Stimulated activated CD4-positive, alpha-beta T cell treated with anti-CD3 and anti-CD28 coated beads, Interleukin-15, amount 100 ng/mL, for 1 hour (primary cell): ENCODE measurements at places on chromosomes 7 and 10.

DNA sequence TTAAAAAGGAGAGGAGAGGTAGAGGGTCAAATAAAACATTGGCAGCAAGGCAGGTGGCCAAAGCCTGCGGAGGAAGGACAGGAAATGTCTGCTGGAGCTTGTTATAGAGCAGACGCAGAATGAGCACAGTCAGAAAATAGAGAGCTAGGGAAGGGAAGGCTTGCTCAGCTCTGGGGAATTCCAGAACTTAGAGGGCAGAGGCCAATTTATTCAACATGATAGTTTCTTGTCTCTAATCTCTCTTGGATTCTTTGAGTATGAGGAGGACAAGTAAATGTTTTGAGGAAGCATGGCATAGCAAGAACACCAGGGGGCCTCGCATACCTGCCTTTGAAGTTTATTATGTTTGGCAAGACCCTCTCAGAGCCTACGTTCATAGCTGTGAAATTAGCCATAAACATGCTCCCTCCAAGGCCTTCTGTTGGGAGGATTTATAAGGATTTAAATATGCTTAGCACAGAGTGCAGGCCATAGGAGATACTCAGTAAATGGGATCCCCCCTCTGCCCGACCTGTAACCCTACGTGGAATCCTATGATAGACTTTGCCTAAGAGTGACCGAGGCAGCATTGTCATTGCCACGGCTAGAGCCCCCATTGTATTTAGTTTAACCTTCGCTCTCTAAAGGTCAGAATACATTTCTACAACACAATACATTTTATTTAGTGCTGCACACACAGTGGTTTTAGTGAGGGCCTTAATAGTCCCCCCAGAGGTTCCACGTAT is 293.9 kb downstream of the CCDC3 start:
- no peak for DNase-seq

GRCh38 chr7:71694665-71695064 is 562.7 kb downstream of the GALNT17 start:
- DNase-seq, result no peak

- DNase-seq, result no peak
Measured at GRCh38 chr10:3672220-3672619, 112.8 kb downstream of the KLF6 start.

DNA sequence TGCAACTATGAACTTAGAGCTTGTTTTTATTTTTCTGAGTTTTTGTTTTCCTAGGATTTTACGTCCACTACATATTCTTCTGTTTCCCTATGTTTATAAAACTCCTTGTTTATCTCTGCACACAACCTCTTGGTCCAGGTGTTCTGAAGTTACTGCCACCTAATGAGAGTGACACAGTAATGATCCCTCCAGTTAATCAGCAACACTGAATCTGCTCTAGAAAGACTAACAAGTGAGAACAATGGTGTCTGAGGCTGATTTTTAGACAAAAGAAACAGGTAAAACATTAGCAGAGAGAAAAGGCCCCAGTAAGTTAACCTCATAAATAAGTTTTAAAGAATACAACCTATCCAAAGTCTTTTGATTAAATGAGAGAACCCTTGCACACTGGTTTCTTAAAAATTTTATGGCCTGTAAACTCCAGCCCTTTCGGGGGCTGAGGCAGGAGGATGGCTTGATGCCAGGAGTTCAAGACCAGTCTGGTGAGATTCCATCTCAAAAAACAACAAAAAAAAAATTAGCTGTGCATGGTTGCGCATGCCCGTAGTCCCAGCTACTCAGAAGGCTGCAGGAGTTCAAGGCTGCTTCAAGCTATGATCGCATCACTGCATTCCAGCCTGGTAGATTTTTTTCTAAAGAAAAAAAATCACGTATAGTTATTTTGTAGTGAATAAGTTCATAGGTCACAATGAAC is 397.6 kb downstream of the MAGI2 start:
- DNase-seq, result no peak

DNA sequence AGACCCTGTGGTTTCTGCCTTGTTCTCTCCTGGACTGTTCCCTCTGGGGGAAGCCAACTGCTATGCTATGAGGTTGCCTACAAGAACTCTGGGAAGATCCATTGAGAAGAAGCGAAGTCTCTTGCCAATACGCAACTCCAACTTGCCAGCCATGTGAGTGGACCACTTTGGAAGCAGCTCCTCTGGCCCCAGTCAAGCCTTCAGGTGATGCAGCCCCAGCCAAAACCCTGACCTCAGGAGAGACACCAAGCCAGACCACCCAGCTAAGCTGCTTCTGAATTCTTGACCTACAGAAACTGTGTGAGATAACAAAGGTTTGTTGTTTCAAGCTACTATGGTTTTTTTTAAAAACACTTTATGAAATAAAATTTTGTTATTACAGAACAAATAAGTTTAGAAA is 20.2 kb upstream of the MYL7 start:
- DNase-seq, result no peak

DNA sequence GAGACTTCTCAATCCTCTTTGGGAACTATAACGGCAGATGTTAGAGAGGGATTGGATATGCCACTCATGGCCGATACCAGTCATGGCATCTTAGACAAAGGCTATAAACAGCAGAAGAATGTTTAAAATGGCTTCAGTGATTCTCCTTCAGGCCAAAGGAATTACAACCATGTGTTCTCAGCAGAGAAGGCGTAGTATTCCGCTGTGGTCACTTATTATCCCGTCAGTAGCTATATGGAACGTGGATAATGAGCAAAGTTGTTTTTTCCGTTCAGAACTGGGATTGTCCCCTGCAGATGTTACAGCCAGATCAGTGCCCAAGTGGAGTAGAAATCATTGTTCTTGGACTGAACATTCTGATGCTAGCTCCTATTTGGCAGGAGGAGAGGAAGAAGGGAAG is 43.1 kb downstream of the TEX36 start:
- no peak for DNase-seq

GRCh38 chr7:68244389-68244788 is 1247.8 kb downstream of the TYW1 start:
- no peak for DNase-seq

GRCh38 chr10:88039496-88040200 is 176.2 kb downstream of the PTEN start:
- DNase-seq, result no peak

GRCh38 chr7:98294326-98294725 is 12.8 kb downstream of the BRI3 start:
- no peak for DNase-seq

DNA sequence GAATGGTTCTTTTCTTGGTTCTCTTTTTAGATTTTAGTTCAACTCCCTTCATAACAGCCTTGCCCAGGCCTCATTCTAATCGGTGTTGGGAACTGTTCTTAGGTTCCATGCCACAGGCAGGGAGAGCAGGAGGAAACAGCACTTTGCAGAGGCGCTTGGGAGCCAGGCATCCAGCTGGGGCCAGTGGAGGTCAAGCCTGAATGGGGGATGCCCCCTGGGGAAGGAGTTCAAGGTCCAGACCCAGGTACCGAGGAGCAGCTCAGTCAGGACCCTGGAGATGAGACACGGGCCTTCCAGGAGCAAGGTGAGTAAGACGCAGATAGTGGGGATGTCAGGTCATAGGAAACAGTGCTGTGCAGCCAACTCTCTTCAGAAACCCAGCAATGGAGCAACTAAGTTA is 4.5 kb downstream of the ZSCAN25 start:
- DNase-seq, result no peak

DNA sequence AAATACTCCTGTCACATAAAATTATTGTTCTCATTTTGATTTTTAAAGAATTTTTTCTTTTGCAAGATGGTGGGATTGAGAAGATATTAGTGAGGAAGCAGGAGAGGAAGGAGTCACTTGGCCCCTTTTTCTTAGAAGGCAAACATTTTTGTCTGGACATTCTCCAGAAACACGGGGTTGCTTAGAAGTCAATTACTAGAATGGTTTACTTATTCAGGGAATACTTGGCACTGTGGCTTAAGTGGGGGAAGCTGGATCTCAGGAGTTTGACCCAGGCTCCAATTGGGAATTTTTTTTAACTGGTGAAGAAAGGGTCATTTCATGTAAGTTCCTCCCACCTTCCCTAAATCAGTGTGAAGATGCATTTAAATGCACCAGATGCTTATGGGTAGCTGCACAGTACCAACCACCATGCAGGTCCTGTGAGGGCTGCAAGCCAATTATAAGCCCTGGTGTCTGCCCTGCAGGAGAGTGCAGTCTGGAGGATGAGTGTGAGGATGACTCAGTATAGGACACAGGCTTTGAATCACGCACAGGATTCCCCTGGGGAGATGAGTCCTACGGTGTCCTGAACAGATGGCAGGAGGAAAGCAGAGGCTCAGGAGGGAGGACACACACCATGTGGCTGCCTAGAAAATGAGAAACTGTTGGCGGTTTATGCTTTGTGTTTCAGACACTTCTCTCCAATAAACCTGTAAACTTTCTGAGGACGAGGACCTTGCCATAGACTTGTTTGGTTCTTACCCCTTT is 299.1 kb downstream of the PLXNA4 start:
- no peak for DNase-seq

GRCh38 chr10:124748953-124749645 is 4.9 kb upstream of the FAM53B start:
- DNase-seq, result no peak

DNA sequence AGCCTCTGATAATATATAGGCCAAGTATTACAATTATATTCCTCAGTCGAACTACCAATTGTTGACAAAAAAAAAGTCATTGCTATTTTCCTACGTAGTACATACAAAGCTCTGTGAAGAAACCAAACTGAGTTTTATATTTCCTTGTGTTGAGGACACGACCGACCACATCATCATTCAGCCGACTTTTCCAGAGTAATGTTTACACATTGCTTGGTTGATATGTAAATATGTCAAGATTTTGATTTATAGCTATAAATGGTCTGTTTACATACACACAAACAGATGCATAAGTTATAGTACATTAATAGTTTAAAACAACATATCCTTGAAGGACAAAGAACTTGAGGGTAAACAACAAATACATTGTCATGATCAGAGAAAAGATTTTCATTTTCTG is 121.5 kb downstream of the CRPPA start:
- no peak for DNase-seq

DNA sequence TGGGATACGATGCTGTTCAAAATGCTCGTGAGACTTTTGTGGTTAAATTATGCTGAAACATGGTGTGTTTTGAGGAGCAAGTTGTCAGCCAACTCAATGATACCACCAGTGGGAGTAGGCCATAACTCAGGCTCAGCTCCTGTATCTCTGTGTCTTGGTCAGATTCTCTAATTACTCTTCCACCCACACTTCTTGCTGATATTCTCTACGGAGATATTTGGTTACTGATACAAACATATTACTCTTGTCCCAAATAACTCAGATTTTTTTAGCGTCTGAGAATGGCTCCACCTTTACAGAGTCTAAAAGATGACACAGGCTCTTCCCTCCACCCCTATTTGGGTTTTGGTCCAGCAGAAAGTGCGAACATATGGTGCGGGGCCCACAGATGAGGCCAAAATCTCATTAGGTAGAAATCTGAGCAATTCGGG is 168.9 kb downstream of the PKD1L1 start:
- DNase-seq, result no peak

GRCh38 chr10:72098836-72099599 is 10.7 kb upstream of the SPOCK2 start:
- no peak for DNase-seq

DNA sequence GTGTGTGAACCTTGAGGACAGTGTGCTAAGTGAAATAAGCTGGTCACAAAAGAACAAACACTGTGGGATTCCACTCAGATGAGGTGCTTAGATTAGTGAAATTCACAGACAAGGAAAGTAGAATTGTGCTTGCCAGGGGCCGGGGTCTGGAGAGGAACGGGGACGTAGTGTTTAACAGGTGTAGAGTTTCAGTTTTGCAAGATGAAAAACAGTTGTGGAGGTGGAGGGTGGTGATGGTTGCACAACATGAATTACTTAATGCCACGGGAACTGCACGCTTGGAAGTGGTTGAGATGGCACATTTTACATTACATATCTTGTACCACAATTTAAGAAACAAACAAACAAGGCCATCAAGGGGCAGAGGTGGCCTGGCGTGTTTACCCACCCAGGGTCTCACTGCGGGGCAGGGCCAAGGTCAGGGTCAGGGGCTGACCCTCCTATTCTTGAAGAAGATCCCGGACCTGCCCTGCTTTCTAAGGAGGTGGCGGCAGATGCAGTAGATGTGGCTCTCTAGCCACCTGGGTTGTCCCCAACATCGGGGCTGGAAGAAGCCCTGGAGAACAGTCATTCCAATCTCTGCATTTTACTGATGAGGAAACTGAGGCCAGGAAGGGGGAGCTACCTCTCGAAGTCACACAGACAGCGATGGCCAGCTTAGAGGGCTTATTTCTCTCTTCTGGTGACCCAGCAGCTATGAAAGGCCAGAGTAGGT is 91.5 kb upstream of the LRRC4 start:
- no peak for DNase-seq

DNA sequence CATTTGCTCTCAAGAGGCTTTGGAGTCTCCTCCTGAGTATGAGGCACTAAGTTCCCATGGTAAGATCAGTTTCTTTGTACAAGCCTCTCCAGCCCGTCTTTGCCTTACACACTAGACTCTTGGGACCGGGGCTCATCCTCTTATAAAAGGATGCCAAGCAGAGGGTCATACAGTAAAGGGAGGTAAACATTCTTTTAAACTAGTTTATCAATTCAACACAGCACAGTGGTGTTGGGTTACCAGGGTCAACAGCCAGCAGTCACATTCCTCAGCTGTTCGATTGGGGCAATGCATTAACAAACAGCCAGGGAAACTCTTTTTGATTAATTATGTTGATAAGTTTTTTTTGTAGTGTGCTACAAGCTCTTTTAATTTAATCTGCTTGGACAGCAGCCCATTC is 37.8 kb downstream of the HHEX start:
- DNase-seq, result no peak

DNA sequence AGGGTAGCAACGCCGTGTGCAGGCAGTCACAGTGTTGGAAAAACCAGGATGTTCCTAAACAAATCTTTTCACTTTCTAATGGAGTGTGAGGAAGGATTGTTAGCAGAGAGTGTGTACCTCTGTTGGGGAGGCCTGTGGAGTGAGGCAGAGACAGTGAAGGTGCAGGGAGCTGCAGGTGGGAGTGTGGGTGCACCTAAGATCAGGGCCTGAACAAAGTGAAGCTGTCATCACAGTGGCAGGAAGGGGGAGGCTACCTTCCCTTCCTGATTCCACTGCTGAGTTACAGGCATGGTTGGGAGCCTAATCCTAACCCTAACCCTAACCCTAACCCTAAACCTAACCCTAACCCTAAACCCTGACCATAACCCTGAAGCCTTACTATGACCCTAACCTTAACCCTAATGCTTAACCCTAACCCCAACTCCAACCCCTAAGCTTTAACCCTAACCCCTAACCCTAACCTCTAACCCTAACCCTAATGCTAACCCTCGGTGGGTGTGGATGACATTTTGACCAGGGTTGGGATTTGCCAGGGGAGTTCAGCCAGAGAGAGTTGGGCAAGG is 158.8 kb upstream of the KLF6 start:
- DNase-seq, result no peak

GRCh38 chr7:82173400-82174021 is 270.1 kb downstream of the CACNA2D1 start:
- DNase-seq, result no peak
